ENCODE measurements at places on chromosomes 1 and 21.

DNA sequence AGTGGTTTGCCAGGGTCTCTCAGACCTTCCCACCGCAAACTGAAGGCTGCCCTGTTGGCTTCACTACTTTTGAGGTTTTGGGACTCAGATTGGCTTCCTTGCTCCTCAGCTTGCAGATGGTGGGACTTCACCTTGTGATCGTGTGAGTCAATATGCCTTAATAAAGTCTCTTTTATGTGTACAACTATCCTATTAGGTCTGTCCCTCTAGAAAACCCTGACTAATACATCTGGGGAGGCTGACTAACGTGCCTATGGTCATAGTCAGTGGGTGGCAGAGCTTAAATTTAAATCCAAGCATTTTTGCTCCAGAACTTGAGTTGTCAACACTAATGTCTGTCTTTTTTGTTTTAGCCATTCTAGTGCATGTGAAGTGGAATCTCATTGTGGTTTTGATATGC, 76.5 kb upstream of the CHODL start:
- no peak for DNase-seq

- no peak for DNase-seq
Observed at GRCh38 chr1:206101351-206102045, 15.7 kb downstream of the AVPR1B start.

GRCh38 chr21:39182484-39183271, 573 bp downstream of the PSMG1 start:
- no peak for DNase-seq

- no peak for DNase-seq
Observed at GRCh38 chr1:76759950-76760349, 107.3 kb upstream of the ST6GALNAC5 start.

GRCh38 chr1:206050655-206051235, 2.2 kb upstream of the RHEX start:
- DNase-seq, result peak; percentile 20

DNA sequence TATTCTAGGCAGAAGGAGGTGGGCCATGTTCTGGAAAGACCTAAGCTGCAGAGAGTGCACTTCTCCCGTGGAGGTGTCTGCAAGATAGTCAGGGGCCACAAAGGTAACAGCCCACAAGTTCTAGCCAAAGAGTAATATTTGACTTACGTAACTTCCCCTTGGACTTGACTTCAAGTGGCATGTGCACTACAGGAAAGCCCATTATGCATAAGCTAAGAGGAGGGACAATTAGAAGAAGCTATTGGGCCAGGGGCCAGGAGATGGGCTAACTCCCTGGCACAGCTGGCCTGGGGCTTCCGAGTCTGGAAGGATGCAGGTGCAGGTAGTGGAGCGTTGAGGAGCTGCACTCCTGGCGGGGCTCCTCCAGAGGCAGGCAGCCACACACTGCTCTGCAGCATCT, 58.3 kb downstream of the ERG start:
- DNase-seq, result no peak

GRCh38 chr1:74771913-74772515, 39.1 kb downstream of the TYW3 start:
- DNase-seq, result no peak

DNA sequence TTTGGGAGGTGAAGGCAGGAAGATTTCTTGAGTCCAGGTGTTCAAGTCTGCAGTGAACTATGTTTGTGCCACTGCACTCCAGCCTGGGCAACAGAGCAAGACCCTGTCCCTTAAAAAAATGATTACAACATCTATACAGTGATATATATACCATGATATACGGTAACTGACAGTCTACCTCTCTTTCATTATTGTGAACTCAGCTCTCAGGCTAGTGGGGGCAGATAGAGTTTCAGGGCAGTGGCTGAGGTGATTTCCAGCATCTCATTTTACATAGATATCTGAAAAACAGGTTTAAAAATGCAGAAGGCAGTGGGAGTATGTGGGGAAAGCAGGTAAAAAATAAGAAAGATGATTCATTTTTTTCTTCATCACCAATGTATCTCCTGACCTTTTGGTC, 8.1 kb upstream of the NTNG1 start:
- DNase-seq, result no peak

- peak; percentile 43 for DNase-seq
Observed at GRCh38 chr21:29195981-29196669, 65.7 kb downstream of the MAP3K7CL start.

GRCh38 chr1:67126111-67126746, 8.5 kb downstream of the C1orf141 start:
- no peak for DNase-seq

- no peak for DNase-seq
Observed at GRCh38 chr1:100868364-100868995, 26.2 kb downstream of the EXTL2 start.

- DNase-seq, result no peak
Observed at GRCh38 chr1:62070384-62071011, 124.2 kb upstream of the L1TD1 start.

DNA sequence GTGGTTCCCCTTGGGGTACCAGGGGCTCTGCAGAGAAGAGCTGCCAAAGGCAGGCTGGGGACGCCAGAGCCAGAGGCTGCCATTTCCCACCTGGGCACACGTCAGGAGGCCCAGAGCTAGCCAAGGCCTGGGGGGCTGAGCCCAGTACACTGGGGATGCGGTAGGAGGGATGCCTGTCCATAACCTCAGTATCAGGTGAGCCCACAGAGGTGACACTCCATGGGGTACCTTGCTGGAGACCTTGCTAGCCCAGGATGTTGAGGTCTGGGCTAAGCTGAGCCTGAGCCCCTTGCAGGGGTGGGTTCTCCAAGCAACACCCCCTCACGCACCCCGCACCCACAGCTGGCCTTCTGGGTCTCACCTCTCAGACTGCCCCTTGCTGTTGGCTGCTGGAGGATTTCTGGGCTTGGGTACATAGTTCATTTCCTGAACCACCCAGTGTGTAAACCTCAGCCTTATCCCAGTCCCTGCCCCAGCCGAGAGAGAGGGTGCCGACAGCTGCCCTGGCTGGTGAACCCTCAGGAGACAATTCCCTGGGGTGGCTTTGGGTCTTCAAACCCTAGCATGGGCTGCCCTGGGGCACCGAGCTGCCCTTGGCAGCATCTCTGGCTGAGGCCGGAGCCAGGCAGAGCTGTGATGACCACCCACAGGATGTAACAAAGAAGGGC, 92.5 kb upstream of the VAMP3 start:
- DNase-seq, result no peak

DNA sequence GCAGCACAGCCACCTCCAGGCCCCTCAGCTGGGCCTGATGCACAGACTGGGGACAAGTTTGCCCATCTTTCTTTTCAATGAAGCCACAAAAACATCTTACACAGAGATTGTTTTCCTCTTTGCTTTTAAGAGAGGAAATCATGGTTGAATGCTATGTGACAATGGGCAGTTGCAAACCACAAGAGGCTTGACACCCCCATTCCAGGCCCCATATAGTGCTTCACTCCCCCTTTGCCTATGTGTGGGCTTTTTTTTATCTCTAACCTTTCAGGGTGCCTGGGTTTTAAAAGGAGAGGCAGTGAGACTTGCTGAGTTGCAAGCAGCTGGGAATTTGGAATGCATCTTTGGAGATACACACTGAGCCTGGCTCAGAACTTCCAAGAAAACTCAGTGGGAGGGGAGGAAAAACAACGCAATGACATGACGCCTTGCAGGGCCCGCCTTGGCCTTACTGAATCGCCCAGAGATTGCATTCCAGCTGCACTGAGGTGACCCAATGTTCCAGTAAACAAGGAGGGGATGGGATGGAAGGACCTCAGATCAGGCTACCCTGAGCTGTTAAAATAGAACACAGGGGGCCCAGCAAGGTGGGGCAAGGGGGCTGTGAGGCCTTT, 145.2 kb upstream of the ZNF648 start:
- DNase-seq, result no peak

- DNase-seq, result no peak
Observed at GRCh38 chr1:226684026-226684425, 55.1 kb downstream of the ITPKB start.

Measured in stimulated activated CD4-positive, alpha-beta T cell treated with anti-CD3 and anti-CD28 coated beads, TNF-alpha, amount 100 ng/mL, for 1 hour (primary cell).